NCI-H774 (cell line): ENCODE measurements at places on chromosomes 3 and 15.

GRCh38 chr3:138479438-138479863, 45.0 kb downstream of the ESYT3 start:
- peak; percentile 37 for DNase-seq

DNA sequence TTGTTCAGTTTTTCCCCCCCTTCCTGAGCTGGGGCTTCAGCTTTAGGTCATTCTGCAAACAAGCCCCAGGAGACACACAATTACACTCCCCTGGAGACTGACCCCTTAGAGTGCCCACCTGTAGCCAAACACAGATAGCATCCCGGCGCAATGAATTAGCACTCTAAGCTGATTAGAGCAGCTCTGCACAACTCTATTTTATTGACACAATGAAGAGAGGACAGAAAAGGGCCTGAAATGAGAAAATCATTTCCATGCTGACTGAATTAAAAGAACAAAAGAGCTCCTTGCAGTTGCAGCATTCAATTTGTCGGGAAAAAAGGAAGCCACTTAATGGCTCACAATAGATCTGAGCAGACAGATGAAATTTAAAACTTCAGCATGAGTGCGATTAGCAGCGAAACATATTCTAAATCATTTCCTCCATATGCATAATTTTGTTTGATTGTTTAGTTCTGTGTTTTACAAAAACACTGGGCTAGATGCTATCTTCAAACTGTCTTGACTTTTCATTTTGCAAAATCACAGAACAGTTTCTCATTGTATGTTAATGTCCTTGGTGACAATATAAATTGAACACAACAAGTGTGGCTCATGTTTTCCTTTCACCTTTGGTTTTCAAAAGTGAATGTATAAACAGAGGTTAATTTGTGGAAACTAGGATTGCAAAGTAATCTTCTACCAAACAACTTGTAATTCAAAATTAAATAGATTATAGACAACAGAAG, 308.6 kb downstream of the MECOM start:
- DNase-seq, result peak; percentile 93

- no peak for DNase-seq
These were observed 9.0 kb downstream of the FBN1 start for GRCh38 chr15:48636511-48636910.

GRCh38 chr3:104447681-104448080, 919.0 kb upstream of the ALCAM start:
- DNase-seq, result no peak

DNA sequence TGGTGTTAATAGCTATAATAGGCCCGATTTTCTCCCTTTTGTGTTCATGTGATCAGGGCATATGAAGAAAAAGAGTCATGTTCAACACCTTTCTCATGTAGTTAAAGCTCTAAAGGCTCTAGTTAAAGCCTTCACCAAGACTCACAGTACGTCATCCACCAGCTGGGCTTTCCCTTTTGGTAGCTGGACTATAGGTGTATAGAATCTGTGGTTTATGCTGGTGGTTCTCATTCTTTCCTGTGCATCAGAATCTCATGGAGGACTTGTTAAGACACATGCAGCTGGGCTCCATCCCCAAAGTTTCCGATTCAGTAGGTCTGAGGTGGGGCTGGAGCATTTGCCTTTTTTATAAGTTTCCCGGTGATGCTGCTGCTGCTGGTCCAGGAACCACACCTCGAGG, 31.0 kb downstream of the CFAP91 start:
- DNase-seq, result no peak

GRCh38 chr3:194971965-194972364, 286.3 kb downstream of the FAM43A start:
- DNase-seq, result no peak

GRCh38 chr3:52682016-52682415, 3.7 kb downstream of the PBRM1 start:
- no peak for DNase-seq

GRCh38 chr3:181457756-181458155, 254.0 kb upstream of the SOX2 start:
- no peak for DNase-seq

DNA sequence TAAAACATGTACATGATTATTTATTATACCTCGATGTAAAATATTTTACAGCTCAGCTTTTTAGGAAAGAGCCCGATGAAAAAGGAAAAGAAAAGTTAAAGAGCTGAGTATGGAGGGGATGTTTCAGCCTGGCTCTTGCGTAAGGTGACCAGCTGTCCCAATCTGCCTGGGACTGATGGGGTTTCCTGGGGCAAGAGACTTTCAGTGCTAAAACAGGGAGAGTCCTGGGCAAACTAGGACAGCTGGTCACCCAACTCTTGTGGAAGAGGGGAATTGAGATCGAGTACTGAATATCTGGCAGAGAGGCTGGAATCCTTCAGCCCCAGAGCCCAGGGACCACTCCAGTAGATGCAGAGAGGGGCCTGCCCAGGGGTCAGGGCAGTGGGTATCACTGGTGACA, 21.0 kb downstream of the DUOX2 start:
- no peak for DNase-seq

GRCh38 chr15:25946241-25946805, 83.2 kb upstream of the ATP10A start:
- DNase-seq, result no peak

- peak; percentile 5 for DNase-seq
These were observed 22.5 kb upstream of the BFSP2 start for GRCh38 chr3:133377396-133377795.

DNA sequence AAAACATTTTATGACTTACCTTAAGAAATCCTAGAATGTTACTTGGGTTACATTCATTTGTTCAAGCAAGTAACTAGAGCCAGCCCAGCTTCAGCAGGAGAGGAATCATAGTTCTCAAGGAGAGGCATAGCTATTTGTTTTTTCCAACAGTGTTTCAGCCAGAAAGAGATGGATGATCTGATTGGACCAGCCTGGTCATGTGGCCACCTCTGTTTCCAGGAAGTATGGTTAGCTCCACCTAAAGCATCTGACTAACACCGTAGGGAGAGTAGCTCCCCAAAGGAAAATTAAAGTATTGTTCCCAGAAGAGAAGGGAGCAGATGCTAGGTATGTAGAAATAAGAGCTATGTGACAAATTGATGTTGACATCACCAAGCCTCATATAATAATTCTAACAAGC, 417.1 kb downstream of the TAFA4 start:
- DNase-seq, result no peak

DNA sequence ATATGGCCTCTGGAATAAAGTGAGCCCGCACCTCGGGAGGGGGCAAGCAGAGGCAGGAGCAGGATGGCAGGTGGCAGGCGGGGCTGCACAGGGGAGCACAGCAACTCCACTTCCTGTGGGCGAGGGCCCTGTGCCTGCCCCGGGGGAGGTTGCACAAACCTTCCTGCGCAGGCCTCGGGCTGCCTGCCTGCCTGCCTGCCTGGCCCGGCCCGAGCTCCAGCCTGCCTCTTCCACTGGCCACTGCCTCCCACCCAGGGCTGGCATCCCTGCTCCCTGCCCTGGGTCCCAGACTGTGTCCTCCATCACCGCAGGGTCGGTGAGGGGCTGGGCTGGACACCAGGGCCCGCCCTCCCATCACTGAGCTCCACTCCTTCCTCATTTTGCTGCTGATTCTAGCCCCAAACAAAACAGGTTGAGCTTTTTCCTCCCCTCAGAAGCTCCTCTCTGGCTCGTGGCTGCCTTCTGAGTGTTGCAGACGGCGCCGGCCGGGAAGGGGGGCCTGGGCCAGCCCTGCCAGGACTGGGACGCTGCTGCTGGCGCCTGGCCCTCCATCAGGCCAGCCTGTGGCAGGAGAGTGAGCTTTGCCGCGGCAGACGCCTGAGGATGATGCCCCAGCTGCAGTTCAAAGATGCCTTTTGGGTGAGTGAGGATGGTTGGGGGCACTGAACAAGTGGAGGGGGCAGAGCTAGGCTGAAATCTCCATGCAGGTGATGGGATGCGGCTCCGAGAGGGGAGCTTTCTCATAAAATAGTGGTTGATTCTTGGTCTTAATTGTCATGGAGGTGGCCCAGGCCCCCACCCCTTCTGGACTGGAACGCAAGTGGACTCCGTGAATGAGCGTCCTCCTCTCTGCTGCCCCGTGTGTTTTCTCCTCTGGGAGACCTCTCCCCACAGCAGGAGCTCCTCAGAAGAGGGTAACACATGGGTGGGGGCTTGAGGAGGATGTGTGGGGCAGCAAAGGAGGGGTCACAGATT, at the start of gene PSTPIP1:
Gene PSTPIP1, plus strand, starts transcription at position 156 of the 975 bp plus-strand sequence. Its CDS starts 448 bp downstream, at position 604.
- no peak for DNase-seq

- DNase-seq, result peak; percentile 70
These were observed 767.7 kb upstream of the ALCAM start for GRCh38 chr3:104598848-104599511.

GRCh38 chr3:23455084-23455483, 252.0 kb downstream of the UBE2E2 start:
- DNase-seq, result no peak

- no peak for DNase-seq
These were observed 60.3 kb downstream of the BDH1 start for GRCh38 chr3:197495499-197495898.

- DNase-seq, result no peak
These were observed 2.9 kb upstream of the RBM6 start for GRCh38 chr3:49937090-49937489.

DNA sequence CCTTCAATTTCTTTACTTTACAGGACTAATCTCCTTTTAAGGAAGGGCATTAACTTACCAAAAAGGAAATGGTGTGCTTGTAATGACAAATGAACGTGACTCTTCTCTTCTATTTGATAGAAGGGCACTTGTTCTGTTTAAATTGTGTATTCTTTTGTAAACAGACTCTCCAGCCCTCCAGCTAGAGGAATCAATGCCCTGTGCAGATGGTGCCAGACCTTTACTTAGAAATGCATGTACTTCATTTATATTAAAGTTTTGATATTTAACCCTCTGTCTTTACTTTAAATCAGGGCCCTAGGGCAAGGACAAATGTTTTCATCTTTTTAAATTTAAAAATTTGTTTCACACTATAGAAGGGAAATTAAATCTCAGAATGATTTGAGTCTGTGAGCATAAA, 355.1 kb downstream of the GBE1 start:
- DNase-seq, result no peak

DNA sequence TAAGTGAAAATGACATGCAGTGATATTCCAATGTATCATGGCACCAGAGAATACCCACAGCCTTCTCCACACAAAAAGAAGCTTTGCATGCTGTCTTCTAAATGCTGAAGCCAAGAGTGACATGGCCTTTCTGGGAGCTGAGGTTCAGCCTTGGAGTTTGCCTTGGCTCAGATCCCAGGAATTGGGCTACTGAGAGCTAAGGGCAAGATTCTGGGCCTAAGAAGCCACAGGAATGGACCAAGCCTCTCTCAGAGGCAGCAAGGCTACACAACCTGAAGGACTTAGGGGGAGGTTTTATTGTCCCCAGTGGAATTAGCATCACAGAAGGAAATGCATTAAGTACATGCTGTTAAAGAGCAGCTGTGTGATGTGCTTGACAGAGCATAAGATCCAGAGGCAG, 1078.5 kb downstream of the TUSC7 start:
- DNase-seq, result no peak

DNA sequence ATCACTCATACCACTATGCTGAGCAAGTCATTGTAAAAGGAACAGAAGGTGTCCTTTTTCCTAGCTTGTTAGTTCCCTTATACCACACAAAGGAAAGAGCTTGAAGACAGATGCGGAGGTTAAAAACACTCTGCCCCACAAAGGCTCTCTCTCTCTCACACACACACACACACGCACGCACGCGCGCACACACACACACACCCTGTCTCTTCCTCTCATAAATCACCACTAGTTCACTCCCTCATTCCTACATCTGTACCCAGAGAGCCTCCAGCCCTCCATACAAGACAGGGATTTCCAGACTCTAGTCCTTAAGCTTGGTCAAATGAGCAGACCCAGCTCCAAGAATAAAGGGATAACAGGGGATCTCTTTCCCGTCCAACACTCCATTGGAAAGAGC, 120.1 kb upstream of the THBS1 start:
- DNase-seq, result no peak

GRCh38 chr15:101637919-101638318, 14.3 kb downstream of the TM2D3 start:
- DNase-seq, result no peak

DNA sequence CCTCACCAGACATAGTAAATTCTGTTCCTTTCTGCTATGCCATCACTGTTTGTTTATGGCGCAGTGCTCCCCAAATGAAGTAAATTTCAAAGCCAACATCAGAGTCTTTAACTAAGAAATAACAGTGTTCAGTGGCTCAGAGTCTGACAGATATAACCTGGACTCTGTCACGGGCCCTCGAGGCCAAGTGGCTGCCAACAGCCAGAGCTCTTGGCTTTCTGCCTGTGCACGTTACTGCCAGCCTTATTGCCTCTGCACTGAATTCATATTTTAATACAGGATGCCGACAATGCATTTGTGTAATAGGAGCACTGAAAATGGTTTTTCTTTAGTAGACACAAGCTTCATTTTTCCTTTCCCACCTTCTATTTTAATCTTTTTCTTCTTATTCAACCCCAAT, 219.9 kb downstream of the NLGN1 start:
- no peak for DNase-seq

GRCh38 chr3:57298041-57298440, 5.6 kb upstream of the ASB14 start:
- no peak for DNase-seq

- DNase-seq, result no peak
These were observed 12.4 kb upstream of the EID1 start for GRCh38 chr15:48865370-48866079.

DNA sequence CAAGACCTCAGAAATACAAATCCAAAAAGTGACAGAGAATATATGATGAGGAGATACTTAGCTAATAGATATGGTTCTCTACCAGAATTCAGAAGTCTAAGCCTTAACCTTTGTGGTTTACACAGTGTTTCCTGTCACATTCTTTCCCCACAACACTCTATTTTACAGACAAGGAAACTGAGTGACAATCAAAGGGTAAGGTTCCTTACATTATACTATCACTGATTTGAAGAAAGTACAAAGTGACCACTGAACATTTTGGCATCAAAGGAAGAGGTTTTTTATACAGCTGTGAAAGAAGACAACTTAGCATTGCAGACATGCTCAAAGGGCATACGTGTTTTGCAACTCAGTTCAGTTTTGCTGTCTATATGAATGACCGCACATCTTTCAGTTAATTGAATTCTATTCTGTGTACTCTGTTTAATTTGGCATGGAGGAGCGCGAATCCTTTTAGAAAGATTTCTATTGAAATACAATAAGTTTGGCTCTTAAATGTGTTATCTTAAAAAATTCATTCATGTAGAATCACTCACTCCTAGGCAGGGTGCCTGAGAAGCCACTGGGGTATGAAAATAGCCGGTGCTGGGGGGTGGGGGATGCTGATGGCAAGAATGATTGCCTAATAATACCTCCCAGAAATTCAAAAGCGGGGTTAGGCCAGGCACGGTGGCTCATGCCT, 66.5 kb upstream of the SKOR1 start:
- no peak for DNase-seq
